ENCODE measurements at places on chromosomes 6 and 20. TPM values are rescaled to one million over a fixed set of nuclear protein-coding genes. Genes with fewer than 3 reads are reported as not detected.
A peak's percentile ranks its signal among the peaks of the same experiment; 100 is the strongest.

DNA sequence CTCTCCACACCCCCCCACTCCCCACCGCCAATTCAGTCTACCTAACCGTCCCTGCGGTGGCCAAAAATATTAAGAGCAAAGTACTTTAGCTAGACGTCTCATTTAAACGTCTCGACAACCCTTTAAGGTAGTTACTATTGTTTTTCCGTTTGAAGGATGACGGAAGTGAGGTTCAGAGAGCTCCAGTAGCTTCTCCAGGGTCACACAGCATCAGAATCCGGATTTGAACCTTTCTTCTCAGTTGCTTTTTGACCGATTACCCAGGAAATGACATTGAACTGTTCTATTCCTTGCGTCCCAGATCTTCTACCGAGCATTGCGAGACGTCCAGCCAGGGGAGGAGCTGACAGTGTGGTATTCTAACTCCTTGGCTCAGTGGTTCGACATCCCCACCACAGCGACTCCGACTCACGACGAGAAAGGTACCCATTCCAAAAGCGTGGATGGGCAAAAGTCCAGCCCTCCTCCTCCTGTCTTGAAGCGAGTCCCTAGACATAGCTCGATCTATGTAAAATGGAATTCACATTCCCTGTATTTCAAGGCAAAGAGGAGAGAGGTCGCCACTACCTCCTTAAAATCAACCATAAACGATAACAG, 2.4 kb downstream of the PRDM13 start:
- peaks cover 54% of the 10 kb centered on the region for H3K27me3 ChIP-seq
- H3K27ac ChIP-seq, result no peak overlapping the region
- no peak for DNase-seq
- no peaks in the 10 kb centered on the region for H3K36me3 ChIP-seq
- peaks cover 12% of the 10 kb centered on the region for H3K4me1 ChIP-seq
- no peak overlapping the region for H3K4me3 ChIP-seq

GRCh38 chr6:111657146-111657545, 51.5 kb upstream of the TRAF3IP2 start:
- H3K27me3 ChIP-seq, result no peaks in the 10 kb centered on the region
- no peak for DNase-seq
- no peak overlapping the region for H3K27ac ChIP-seq
- peaks cover 14% of the 10 kb centered on the region for H3K36me3 ChIP-seq
- no peak overlapping the region for H3K4me3 ChIP-seq

The PHACTR1 gene
- polyA plus RNA-seq, result 0.38 TPM

The IRAK1BP1 gene
- polyA plus RNA-seq, result 0.99 TPM

DNA sequence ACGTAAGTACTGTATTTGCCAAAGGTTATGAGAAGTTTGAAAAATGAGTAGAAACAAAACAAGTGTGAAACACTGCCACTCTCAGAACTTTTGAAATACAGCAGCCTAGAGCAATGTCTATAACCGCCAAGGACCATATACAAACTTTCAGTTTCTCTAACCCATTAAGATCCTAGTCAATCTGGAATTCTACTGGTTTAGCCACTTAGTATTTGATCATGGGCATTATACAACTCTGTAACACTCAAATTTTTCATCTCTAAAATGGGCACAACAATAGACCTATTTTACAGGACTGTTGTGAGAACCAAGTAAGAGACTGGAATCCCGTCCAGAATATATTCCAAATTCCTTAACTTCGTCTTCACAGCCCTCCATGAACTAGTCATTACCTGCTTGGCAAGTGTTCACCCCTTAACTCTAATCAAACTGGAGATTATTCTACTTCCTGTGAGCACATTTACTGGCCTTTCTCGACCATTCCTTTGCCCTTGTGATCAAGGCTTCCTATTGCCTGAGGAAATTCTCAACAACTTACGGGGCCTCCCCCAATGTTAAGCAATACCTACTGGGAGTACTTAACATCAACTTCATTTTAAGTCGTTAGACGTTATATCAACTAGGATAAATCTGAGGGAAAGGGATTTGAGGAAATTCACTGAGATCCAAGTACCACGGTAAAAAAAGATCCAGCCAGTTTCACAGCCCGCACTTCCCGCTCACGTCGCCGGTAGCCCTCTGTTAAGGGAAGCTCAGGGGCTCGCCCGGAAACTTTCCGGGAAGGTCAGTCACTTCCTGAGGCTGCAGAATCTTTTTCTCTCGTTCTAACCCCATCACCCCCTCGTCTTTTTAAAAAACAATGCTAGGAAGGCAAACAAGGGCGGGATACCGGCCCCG, 1.1 kb downstream of the EIF2S2 start:
- H3K27ac ChIP-seq, result peak overlapping the region; percentile 92
- peaks cover 45% of the 10 kb centered on the region for H3K4me1 ChIP-seq
- no peaks in the 10 kb centered on the region for H3K36me3 ChIP-seq
- peak overlapping the region; percentile 75 for H3K4me3 ChIP-seq
- H3K27me3 ChIP-seq, result no peaks in the 10 kb centered on the region
- DNase-seq, result no peak

- no peaks in the 10 kb centered on the region for H3K27me3 ChIP-seq
- no peak for DNase-seq
- no peak overlapping the region for H3K27ac ChIP-seq
- H3K36me3 ChIP-seq, result no peaks in the 10 kb centered on the region
- H3K4me1 ChIP-seq, result no peaks in the 10 kb centered on the region
Observed at GRCh38 chr6:119979862-119980261, 630.3 kb upstream of the MAN1A1 start.

GRCh38 chr20:63092660-63093215, 86.0 kb upstream of the BHLHE23 start:
- DNase-seq, result no peak
- H3K4me1 ChIP-seq, result no peaks in the 10 kb centered on the region
- no peak overlapping the region for H3K27ac ChIP-seq
- H3K36me3 ChIP-seq, result no peaks in the 10 kb centered on the region

The MUC22 gene
- polyA plus RNA-seq, result not detected

DNA sequence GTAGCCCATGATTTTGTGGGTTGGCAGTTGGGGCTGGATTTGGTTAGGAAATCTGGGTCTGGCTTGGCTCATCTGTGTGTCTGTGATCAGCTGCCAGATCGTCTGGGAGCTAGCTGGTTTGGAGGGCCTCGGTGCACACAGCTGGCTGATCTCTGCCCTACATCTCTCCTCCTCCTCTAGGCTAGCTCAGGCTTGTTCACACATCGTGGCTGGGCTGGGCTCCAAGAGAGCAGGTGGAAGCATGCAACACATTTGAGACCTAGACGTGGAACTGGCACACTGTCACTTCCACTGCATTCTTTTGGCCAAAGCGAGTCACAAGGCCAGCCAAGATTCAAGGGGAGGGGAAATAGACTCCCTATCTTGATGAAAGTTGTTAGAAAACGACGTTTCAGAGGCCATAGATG, 15.9 kb downstream of the NDUFAF5 start:
- peaks cover 34% of the 10 kb centered on the region for H3K36me3 ChIP-seq
- H3K27ac ChIP-seq, result no peak overlapping the region
- H3K4me1 ChIP-seq, result no peaks in the 10 kb centered on the region
- H3K4me3 ChIP-seq, result no peak overlapping the region

DNA sequence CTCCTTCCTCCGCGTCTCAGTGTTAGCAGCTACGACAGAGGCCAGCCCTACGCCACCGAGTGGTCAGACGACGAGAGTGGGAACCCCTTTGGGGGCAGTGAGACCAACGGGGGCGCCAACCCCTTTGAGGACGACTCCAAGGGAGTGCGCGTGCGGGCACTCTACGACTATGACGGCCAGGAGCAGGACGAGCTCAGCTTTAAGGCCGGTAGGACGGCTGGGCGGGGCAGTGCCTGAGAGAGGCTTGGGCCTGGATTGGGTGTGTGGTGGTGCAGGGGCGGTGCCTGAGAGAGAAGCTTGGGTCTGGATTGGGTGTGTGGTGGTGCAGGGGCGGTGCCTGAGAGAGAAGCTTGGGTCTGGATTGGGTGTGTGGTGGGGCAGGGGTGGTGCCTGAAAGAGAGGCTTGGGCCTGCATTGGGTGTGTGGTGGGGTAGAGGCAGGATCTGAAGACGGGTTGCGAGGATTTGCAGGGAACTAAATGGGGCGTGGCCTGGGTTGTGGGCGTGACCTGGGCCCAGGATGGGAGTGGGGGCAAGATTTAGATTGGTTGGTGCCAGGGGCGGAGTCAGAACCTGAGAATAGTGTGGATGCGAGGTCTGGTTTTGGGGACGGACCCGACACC, 24.4 kb downstream of the SPDEF start:
- no peak overlapping the region for H3K4me3 ChIP-seq
- no peaks in the 10 kb centered on the region for H3K27me3 ChIP-seq
- H3K4me1 ChIP-seq, result peaks cover 7% of the 10 kb centered on the region
- no peaks in the 10 kb centered on the region for H3K36me3 ChIP-seq
- DNase-seq, result no peak

DNA sequence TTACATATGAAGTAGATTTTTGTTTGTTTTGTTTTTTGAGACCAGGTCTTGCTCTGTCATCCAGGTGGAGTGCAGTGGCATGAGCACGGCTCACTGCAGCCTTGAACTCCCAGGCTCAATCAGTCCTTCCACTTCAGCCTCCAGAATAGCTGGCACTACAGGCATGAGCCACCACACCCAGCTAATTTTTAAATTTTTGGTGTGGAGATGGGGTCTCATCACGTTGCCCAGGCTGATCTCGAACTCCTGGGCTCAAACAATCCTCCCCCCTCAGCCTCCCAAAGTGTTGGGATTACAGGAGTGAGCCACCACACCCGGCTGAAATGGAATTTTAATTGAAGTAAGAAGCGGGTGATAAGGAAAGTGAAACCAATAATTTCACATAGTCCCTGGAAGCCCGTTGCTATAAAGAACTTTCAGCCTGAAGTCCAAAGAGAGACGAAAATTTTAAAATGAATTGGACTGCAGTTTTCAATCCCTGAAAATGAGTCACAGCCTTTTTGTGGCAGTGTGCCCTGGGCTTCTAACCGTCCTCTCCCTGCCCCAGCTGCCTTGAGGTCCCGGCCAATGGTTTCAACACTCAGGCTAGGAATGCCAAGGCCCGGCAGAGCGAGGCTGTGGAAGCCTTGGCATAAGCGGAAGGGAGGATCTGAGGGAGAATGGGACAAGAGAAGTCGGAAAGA, 757 bp downstream of the RAET1E start:
- no peak overlapping the region for H3K4me3 ChIP-seq
- H3K4me1 ChIP-seq, result peaks cover 7% of the 10 kb centered on the region
- H3K36me3 ChIP-seq, result no peaks in the 10 kb centered on the region
- H3K27ac ChIP-seq, result no peak overlapping the region
- DNase-seq, result no peak

DNA sequence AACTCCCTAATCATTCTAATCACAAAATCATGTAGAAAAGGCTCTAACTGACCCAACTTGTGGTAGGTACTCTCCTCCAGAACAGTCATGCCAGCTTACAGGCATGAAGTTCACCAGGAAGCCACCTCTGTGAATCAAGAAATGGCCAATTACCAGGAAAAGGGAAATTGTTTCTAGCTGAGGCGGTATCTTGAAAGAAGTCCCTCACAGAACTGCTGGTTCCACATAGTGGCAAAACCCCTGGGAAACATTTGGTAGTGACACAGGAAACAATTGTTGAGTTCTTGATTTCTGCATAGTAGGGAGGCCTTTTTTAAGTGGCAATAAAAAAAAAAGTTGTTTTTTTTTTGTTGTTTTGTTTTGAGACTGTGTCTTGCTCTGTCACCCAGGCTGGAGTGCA, 3.4 kb upstream of the ZHX3 start:
- H3K36me3 ChIP-seq, result no peaks in the 10 kb centered on the region
- H3K4me1 ChIP-seq, result peaks cover 10% of the 10 kb centered on the region
- H3K27me3 ChIP-seq, result no peaks in the 10 kb centered on the region
- no peak overlapping the region for H3K4me3 ChIP-seq
- H3K27ac ChIP-seq, result no peak overlapping the region

- no peaks in the 10 kb centered on the region for H3K27me3 ChIP-seq
- no peak for DNase-seq
- no peaks in the 10 kb centered on the region for H3K4me1 ChIP-seq
- no peak overlapping the region for H3K4me3 ChIP-seq
- no peak overlapping the region for H3K27ac ChIP-seq
Observed at GRCh38 chr20:18665135-18665534, 77.3 kb downstream of the DTD1 start.

The MCCD1 gene
- polyA plus RNA-seq, result not detected

- peaks cover 10% of the 10 kb centered on the region for H3K36me3 ChIP-seq
- H3K27ac ChIP-seq, result no peak overlapping the region
- no peaks in the 10 kb centered on the region for H3K27me3 ChIP-seq
Observed at GRCh38 chr6:13289789-13290318, 38.5 kb downstream of the TBC1D7 start.

DNA sequence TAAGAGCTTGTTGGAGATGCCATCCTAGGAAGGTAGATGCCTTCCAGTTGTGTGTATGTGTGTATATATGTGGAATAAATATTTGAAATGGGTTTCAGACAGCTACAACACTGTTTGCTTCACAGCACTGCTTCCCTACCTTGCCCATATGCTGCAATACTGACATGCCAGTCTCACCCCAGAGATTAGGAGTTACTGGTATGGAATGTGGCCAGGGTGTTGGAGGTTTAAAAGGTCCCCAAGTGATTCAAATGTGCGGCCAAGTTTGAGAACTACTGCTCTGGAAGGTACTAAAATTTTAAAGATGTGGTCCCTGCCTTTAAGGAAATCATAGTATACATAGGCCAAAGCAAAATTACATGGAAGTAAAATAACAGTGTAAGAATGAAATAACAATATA, 39.5 kb downstream of the BCKDHB start:
- DNase-seq, result no peak
- H3K27me3 ChIP-seq, result no peaks in the 10 kb centered on the region
- no peak overlapping the region for H3K4me3 ChIP-seq
- no peaks in the 10 kb centered on the region for H3K36me3 ChIP-seq

- no peak for DNase-seq
- H3K27me3 ChIP-seq, result no peaks in the 10 kb centered on the region
- no peak overlapping the region for H3K27ac ChIP-seq
- H3K4me3 ChIP-seq, result no peak overlapping the region
- no peaks in the 10 kb centered on the region for H3K36me3 ChIP-seq
- H3K4me1 ChIP-seq, result no peaks in the 10 kb centered on the region
Observed at GRCh38 chr6:168139121-168139520, 60.1 kb upstream of the FRMD1 start.

DNA sequence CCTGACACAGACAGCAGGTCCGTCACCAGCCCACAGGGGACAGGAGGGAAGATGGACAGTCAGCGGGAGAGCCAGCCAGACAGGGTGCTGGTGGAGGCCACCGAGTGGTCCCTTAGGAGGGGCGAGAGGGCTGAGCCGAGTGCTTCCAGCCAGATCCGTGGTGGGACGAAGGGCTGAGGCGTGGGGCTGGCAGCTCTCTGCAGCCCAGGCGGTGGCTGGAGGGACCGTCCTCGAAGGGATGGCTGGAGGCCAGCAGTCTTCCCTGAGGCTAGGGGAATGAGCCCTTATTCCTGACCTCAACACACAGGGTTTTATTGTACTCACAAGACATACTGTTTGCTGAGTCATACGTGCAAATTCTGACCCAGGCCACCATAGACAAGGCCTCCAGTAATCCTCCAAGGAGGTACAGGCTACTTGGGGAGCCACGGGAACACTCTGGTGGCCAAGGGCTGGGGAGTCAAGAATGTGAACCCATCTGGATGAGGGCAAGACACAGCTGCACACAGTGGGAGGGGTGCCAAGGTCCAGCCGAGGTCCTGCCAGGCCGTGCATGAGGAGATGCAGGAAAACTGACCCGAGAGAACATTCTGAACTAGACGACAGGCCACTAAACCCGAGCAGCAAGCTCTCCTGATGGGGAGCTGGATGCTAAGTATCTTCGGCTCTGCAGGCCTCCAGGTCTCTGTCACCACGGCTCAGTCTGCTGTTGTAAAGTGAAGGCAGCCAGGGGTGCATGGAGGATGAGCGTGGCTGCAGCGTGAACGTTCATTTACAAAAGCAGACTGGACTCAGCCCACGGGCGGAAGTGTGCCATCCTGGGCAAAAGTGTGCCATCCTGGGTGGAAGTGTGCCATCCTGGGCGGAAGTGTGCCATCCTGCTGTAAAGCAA, 242.5 kb downstream of the TTLL2 start:
- no peak overlapping the region for H3K4me3 ChIP-seq
- no peaks in the 10 kb centered on the region for H3K27me3 ChIP-seq
- no peak overlapping the region for H3K27ac ChIP-seq
- no peaks in the 10 kb centered on the region for H3K36me3 ChIP-seq
- no peak for DNase-seq

Measured in CD8-positive, alpha-beta memory T cell (primary cell).